ENCODE measurements at places on chromosomes 1 and 21.

- DNase-seq, result peak; percentile 17
Observed at GRCh38 chr1:179251675-179252074, 22.2 kb upstream of the ABL2 start.

DNA sequence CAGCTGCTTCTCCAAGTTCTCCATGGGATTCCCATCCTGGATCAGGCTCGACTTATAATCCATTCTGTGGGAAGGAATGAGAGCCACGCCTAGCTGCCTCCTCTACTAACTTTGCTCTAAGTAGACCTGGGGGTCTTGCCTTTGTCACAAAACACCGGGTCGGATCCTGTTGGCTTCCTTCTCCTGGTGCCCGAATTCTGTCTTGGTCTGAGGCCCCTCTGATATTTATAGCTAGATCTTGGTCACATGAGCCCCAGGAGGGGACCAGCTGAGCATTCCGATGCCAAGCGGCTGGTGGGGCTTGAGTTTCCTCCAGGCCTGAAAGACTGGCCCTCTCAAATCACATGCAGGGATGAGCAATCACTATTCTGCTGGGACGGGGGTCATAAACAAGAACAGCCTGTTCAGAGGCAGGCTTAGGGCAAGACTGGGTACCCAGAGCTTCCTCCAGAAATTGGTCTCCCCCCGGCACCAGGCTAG, at the start of gene TRIM63:
Gene TRIM63 (minus strand): TSS at position 199 of the 480 bp plus-strand sequence. CDS start 136 bp downstream, at position 63.
- DNase-seq, result no peak

GRCh38 chr1:224696891-224697765, 81.0 kb downstream of the CNIH3 start:
- peak; percentile 27 for DNase-seq

- DNase-seq, result no peak
Observed at GRCh38 chr1:169601096-169601881, 15.0 kb upstream of the F5 start.

GRCh38 chr1:16251381-16251780, 14.4 kb upstream of the CPLANE2 start:
- DNase-seq, result no peak

DNA sequence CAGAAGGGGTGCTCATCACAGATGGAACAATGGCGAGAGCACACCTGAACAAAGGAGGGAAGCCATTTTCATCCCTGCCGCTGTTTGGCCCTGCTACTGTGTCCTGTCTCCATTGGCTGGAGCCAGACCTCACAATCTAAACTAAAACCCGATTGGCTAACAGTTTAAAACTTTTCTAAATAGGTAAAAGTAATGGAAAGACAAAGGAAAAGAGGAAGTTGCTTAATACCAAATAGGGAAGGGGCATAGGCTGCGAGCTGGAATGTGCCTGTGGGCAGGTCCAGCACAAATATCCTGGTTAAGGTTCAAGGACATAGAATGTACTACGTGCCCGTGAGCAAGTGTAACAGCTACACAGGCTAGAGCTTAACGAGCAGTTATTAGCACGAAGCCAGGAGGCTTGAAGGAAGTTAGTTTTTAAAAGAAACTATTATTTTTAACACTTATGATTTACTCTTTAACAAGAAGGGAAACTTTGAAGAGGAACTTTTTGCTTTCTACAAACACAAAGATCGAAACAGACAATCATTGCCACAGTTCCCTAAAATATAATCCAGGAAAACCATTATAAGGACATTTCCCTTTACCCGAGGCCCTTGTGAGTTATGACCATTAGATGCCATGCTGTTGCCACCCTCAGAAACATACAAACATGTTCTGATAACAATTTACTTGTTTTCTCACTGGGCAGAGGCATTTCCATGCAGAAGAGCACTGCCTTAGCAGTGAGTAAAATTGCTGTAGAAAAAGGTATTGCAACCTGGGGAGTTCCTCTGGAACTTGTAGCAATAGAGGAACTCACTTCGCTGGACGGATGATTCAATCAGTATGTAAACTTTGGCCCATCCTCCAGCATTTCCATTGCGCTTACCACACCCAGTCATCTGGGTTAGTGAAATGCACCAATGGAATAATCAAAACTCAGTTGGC, 4.8 kb upstream of the PTTG1IP start:
- no peak for DNase-seq

DNA sequence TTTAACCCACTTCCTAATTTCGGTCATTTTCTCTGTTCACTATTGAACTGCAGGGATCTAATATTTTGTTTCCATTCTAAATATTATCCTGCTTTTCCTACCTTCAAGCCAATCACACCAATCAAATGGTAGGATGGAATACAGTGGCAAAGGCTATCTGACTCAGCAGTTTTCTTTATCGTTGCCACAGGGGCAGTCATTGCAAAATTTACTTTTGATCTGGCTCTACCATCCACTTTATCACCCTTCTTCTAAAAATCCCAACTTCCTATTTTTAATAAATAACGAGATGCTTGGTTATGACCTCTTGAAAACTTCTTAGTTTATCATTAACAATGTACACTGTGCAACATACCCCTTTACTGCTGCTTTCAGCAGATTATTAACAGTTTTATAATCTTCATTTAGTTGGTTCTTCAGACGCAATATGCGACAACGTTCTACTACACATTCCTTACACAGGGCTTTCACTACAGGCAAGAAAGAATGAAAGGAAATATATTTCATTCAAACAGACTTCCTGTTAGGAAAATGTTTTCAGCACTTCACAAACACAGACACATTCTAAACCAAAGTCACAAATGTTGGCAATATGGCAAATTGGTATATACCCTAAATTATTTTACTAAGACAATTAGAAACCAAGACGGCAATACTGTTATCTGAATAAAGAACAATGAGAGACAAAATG, 52.3 kb upstream of the RAP1GAP start:
- no peak for DNase-seq

DNA sequence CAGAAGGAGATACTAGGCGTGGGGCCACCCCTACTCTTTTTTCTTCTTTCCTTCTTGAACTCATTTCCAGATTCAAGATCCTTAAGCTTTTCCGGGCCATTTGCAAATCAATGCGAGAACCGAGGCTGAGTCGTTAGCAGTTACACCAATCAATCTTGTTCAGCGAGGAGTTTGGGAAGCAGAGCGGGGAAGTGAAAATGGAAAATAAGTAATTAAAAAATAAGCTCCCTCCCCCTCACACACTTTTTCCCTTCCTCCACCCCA, 1.7 kb upstream of the NEGR1 start:
- no peak for DNase-seq

DNA sequence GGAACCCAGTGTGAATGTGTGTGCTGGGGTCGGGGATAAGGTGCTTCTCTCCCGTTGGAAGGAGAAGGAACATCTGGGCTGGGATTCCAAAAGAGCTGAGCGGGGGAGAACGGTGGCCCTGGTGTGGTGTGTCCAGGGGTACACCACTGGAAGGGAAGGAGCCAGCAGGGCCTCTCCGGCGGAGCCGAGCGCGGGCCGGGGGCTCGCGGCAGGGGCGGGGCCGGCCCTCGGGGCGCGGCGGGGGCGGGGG, 231 bp upstream of the RPS6KA1 start:
- no peak for DNase-seq

DNA sequence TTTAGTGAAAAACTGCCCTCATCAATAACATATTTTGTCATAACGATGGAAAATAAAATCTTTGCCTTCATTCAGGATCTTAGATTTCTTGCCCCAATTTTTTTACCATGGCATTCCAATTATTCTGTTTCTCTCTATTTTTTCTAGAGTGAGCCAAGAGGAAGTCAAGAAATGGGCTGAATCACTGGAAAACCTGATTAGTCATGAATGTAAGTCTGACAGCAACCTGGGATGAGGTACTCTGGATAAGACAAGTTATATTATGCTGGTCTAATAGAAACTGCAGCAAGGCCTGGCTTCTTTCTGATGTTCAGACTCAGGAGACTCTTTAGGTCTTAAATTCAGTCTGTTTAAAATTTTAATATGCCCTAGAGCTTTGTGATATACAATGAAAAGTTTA, 3.5 kb downstream of the RGS4 start:
- peak; percentile 52 for DNase-seq

DNA sequence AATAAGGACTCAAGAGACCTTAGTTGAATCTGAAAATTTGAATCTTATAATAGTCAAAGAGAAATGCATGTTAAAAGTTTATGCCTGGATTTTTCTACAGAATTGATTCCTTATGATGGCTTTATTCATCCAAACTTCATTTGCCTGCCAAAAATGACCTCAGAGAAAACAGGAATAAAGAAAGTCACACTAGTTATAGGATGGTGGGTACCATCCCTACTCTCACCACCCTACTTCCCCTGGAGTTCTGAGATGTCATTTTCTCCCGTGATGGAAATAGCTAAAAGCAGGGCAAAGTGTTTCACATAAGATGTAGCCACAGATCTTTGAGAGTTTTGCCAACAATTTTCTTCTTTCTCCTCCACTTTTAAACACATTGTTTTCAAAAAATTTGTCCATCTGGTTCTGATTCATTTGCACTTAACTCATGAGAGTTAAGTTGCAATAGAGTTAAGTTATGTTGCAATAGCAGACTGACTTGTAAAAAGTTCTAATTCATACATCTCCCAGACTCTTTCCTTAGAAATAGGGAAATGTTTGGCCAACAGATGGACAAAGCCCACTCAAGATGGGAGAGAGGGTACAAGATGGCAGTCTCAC, 384.6 kb downstream of the PLPP3 start:
- no peak for DNase-seq

- no peak for DNase-seq
Observed at GRCh38 chr1:95230768-95231191, 3.2 kb upstream of the RWDD3 start.

DNA sequence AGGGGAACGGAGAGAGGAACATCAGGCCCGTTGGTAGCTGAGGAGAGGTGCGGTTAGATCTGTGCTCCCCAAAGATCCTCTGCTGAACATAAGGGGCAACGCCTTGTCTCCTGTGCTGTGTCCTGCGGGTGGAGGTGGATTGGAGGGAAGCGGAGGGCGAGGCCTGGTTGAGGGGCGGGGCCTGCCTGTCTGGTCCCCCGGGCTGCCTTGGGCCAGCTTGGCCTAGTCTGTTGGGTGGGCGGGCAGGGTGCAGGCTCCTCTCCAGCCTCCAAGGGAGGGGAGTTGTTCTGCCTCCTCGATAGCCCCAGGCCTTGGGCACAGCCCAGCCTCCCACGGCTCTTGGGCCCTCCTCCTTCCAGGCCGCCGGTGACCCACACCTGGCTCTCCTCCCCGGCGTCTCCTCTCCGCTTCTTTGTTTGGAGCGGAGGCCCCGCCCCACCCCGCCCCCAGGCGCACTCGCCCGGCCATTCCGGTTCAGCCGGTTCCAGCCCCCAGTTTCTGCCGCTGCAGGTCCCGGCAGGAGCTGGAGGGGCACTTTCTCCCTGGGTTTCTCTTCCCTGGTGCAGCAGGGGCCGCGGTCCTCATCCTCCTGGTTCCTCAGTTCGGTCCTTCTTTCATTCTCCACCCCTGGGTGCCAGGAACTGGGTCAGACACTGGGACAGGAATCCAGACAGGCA, 19.4 kb downstream of the PTPRF start:
- DNase-seq, result peak; percentile 92

GRCh38 chr1:51019811-51020210, 49.8 kb downstream of the CDKN2C start:
- no peak for DNase-seq

DNA sequence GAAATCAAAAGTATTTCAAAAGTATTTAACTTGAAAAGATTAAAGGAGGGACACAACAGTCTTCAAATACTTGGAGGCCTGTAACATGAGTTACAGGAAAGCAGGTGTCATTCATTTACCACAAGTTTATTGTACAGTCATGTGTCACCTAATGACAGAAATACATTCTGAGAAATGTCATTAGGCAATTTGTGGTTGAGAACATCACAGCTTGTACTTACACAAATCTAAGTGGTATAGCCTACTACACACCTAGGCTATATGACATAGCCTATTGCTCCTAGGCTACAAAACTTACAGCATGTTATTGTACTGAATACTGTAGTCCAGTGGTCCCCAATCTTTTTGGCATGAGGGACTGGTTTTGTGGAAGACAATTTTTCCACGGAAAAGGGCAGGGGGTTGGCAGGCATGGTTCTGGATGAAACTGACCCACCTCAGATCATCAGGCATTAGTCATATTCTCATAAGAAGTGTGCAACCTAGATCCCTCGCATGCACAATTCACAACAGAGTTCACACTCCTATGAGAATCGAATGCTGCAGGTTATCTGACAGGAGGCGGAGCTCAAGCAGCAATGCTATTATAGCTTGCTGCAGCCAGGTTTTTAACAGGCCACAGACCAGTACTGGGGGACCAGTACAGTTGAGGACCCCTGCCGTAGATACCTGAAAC, 25.0 kb upstream of the PHTF1 start:
- no peak for DNase-seq

DNA sequence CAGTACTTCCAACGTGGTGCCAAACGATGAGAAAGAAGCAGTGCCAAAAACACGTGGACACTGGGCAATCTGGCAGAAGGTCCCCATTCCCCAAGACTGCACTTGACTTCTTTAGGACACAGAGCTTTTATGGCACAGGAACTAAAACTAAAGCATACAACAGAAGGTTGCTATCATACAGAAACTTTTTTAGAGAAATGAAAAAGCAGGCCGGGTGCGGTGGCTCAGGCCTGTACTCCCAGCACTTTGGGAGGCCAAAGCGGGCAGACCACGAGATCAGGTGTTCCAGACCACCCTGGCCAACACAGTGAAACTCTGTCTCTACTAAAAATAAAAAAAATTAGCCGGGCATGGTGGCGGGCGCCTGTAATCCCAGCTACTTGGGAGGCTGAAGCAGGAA, 43.0 kb downstream of the GNB1 start:
- DNase-seq, result no peak

- no peak for DNase-seq
Observed at GRCh38 chr21:26080211-26080610, 90.4 kb downstream of the APP start.

DNA sequence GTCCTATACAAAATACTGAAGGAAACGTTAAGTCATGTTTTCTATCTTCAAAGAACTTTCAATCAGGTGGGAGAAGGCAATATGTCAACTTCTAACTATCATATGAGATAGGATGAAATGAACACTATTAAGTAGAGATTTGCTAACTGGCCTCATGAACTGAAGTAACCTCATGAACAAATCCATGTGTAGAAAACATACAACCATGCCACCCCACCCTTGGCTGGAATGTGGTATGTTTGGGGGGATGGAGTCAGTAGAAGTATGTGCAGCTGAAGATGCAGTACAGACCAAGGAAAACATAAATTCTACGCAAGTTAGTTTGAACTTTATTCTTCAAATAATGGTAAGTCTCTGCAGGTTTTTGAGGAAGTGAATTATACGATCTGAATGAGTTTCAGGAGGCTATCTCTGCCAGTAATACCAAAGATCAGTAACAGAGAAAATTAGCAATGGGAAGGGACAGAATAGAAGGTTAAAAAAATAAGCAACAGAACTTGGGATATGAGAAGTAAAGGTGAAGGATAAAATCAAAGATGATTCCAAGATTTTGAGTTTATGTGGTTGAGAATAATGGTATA, 4.5 kb downstream of the TRMT1L start:
- peak; percentile 8 for DNase-seq

DNA sequence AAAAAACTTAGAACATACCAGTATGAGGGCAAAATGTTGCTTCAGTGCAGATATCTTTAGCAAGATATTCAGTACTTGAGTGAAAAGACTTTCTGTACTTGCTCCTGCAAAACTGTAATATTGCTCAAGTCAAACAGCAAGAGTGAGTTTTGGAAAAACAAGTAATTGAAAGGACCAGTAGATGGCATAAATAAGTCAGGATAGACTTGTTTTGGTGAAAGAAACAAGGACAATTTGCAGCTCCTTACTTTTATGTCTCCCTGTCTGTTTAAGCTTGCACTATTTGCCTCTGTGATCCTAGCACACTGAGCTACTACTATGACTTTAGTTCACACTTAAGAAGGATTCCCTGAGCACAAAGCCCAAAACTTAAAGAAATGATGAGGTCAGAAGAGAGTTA, 39.1 kb downstream of the IFI44 start:
- DNase-seq, result peak; percentile 7

GRCh38 chr1:196654271-196654670, 2.4 kb downstream of the CFH start:
- DNase-seq, result no peak
